CD4-positive, alpha-beta T cell treated with Interleukin-4 for 4 hours (primary cell): ENCODE measurements at places on chromosomes 11 and 22.

DNA sequence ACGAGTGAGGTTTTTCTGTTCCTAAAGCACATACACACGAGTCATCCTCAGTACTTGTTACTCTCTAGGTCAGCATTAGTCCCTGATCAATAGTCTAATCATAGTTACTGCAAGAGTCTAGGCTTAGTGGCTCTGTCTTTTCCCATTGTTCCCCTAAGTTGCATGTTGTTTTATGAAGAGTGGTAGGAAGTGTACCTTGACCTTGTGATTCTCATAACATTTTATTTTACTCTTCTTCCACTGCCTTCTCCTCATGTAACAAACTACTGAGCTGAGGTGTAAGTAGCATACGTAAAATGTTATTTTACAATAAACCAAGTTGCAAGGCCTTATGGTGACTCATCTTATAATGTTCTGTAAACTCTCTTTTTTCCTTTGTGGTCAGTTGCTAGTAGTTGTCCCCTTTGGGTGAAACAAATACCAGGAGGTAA lies 15.0 kb downstream of the METTL15 start:
- no peak for DNase-seq

DNA sequence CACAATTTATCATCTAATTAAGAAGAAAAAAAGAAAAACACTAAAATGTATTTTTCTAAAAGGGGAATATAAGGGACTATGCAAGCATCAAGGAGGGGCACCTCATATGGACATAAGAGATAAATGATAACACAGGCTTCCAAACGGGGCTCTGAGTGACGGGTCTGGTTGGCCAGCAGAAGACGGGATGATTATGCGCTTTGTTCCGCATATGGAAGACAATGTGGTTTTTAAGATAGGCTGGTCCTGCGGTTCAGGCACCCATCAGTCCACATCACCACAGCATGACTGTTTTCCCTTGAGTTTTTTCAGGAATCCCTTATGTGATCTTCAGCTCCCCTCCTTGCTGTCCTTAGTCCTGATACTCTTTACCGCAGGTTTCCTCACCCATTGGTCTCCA lies 404.6 kb downstream of the OPCML start:
- DNase-seq = no peak

- peak; percentile 51 for DNase-seq
Measured at GRCh38 chr11:67483831-67484665, 1.2 kb downstream of the AIP start.

DNA sequence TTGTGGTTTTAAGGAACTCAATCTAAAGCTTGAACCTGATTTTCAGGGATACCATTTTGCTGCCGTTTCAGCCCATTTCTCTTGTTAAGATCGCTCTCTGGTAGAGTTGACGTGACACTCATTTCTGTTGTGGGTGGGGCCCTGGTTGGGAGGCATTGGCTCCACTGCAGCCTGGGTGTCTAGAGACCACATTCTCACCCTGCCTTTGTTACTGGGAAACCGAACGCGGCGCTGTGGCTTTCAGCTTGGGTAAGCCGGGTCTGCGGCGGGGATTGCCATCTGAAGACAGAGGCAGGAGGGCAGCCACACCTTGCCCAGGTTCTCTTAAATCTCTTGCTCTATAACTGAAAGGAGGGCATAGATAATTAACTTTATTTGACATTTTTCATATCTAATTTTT lies 3.2 kb downstream of the EHF start:
- peak; percentile 27 for DNase-seq

GRCh38 chr11:128840137-128840536 lies 27.0 kb downstream of the KCNJ1 start:
- peak; percentile 83 for DNase-seq

DNA sequence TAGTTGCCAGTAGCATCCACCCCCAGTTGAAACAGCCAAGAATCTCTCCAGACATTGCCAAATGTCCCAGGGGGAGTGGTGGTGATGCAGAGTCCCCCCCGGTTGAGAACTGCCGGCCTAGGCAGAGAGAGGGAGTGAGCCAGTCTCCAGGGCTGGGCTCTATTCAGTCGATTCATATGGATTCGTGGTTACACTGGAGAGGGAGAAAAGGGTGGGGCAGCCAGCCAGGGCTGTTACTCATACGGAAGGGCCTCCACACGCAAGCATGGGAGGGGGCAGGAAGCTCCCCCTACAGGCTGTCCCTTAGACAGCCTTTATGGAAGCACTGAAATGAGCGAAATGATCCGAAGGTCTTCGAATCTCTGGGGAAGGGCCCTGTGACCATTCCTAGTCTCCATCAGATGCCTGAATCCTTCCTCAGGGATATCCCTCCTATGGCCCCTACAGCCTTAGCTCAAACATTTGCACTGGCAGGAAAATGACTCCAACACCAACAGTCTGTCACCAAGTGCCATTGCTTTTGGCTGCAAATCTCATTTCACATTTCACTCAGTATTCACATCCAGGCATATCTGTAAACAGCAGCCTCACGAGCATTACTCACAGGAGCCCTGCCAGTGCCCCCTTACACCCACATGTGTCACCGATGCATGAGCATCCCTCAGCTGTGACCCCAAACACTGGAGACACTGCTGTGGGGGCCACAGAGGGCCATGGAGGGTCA lies 18.4 kb upstream of the TLCD5 start:
- DNase-seq = no peak
